ENCODE measurements at places on chromosomes 6 and 20. TPM values are rescaled to one million over a fixed set of nuclear protein-coding genes. Genes with fewer than 3 reads are reported as not detected.

MYB gene
- total RNA-seq = 0.45 TPM

DNAJC5 gene
- 23.8 TPM for total RNA-seq

SLC22A1 gene
- total RNA-seq = under 0.01 TPM

PDYN gene
- not detected for total RNA-seq

TMEM170B gene
- total RNA-seq = 0.15 TPM

DPPA5 gene
- total RNA-seq = not detected

ZC3H12D gene
- under 0.01 TPM for total RNA-seq

Data from bronchus fibroblast of lung (primary cell).